ENCODE measurements at places on chromosomes 5 and 9.

DNA sequence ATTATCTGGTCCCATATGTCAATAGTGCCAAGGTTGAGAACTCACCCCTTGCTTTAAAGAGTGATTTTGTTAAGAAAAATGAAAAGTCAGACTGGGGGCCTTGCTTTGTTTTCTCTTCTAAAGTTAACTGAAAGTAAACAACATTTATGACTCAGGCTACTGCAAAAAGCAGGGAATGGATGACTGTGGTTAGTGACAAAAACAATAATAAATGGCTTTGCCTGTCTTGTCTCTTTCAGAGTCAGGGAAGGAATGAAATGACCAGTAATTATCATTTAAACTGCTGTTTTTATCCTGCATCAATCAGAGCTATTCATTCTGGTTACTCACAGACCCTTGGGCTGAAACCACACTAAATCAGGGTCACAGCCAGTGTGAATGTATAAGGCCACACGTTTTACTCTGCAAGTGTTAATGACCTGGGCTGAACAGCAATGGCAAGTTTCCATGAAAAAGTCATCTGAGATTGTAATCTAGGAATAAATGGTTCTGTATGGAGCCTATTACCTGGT lies 112.2 kb downstream of the ZNF608 start:
- DNase-seq = no peak

DNA sequence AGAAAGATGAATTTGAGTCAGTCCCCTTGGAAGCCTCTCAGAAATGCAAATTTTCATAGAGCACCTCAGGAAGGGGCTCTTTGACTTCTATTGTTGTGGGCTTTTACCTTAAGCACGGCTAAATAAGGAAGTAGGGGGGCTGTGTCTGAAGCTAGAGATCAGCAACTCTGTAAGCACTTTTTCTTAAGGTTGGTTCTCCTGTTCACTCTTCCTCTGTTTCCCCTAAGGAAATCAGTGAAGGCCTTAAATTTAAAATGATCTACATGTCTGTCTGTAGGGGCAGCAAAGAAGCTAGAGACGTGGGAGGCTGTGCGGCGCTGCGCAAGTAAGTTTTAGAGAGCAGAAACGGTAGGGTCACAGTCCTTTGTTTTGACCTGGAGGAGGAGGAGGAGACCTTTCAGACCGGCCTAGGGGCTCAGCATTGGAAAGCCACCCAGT lies 1.2 kb upstream of the CDC14B start:
- no peak for DNase-seq

DNA sequence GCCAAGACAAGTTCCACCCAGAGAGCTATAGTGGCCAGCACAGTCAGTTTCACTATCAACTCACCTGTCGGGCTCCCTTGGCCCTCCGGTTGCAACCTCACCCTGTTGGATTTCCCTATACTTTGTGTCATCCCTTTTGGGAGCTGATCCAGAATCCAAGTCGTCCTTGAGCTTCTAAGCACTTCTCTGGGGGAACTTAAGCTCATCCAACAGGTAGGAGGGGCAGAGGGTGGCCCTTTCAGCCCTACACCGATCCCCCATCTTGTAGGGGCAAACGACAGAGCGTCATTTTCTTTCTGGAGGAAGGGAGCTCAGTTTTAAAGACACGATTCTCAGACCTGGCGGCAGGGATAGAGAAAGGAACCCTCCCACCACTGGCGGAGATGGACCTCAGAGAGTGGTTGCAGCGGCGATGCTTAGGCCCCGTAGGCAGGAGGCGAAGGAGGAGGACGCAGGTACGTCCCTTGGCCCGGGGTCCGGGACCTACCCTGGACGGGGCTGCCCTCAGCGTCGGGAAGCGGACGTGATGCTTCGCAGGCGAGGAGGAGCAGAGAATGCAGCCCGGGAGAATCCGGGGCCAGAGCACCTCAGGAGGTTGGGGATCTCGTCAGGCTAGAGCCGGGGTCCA lies 519 bp downstream of the ZER1 start:
- DNase-seq = no peak

DNA sequence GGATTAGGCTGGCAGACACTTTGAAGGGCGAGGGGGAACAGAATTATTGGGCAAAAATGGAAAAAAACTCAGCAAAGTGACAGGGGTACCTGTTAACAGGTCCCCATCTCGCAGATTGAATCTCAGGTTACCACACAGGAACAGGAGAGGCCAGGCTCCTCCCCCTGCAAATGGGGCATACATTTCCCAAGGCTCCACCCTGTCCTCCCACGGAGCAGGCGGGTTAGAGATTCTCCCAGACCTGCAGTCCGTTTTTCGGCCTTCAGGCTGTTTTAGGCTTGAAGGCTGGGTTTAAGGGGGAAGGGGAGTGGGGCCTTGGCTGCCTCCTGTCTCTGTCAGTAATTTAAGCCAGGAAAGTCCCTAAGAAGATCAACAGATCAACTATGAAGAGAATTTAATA lies 42.7 kb downstream of the LRRC70 start:
- no peak for DNase-seq

- DNase-seq = no peak
Measured at GRCh38 chr5:159628703-159629102, 287.6 kb upstream of the ADRA1B start.
